GM23248 (cell line): ENCODE measurements at places on chromosomes 4 and X.
A peak's percentile ranks its signal among the peaks of the same experiment; 100 is the strongest.

DNA sequence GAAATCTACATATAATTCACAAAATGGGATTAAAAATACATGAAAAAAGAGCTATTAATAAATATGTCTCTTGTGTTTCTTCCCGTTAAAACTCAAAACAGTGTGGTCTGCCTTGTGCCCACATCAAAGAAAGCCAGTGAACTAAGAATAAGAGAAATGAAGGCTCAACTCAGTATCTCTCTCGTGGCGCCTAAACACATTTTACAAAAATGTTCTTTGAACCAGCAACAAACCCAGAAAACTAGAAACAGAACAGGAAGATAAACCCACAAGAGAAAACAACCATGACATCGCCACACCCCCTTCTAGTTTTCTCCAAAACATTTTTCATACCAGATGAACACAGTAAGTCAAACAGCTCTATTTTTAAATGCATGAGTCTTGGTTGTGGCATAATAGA is 130.1 kb downstream of the DCHS2 start:
- H3K4me1 ChIP-seq, result no peaks in the 10 kb centered on the region
- no peak overlapping the region for H3K4me3 ChIP-seq
- H3K27ac ChIP-seq, result no peak overlapping the region
- H3K36me3 ChIP-seq, result no peaks in the 10 kb centered on the region

- H3K27me3 ChIP-seq, result no peaks in the 10 kb centered on the region
- H3K4me1 ChIP-seq, result no peaks in the 10 kb centered on the region
- no peak overlapping the region for H3K27ac ChIP-seq
- H3K4me3 ChIP-seq, result no peak overlapping the region
- DNase-seq, result no peak
- H3K36me3 ChIP-seq, result no peaks in the 10 kb centered on the region
Observed at GRCh38 chr4:60400593-60400992, 799.5 kb upstream of the ADGRL3 start.

GRCh38 chrX:18997916-18998315 is 14.0 kb upstream of the PHKA2 start:
- H3K4me1 ChIP-seq, result peaks cover 35% of the 10 kb centered on the region
- peak; percentile 40 for DNase-seq
- no peak overlapping the region for H3K27ac ChIP-seq
- no peaks in the 10 kb centered on the region for H3K27me3 ChIP-seq
- no peak overlapping the region for H3K4me3 ChIP-seq
- no peaks in the 10 kb centered on the region for H3K36me3 ChIP-seq

DNA sequence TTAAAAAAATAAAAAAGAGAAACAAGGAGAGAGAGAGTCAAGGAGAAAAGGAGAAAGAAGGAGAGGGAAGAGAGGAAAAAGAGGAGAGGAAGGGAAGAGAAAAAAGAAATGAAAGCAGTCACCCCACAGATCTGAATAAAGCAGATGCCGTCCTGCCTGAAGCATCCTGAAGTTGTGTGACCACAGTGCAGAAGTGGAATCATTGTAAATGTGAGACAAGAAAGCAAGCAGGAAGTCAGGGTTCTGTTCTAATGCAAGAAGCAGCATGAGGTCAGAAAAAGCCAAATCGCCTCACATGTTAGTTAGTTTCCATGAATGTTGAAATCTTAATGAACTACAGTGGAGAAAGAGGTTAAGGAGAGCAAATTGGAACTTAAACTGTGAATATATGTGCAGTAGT is 692.5 kb downstream of the CENPC start:
- no peaks in the 10 kb centered on the region for H3K4me1 ChIP-seq
- no peaks in the 10 kb centered on the region for H3K27me3 ChIP-seq
- DNase-seq, result no peak
- no peaks in the 10 kb centered on the region for H3K36me3 ChIP-seq
- H3K27ac ChIP-seq, result no peak overlapping the region

GRCh38 chrX:120260369-120260768 is 9.8 kb downstream of the ZBTB33 start:
- H3K27me3 ChIP-seq, result no peaks in the 10 kb centered on the region
- no peak overlapping the region for H3K4me3 ChIP-seq
- no peaks in the 10 kb centered on the region for H3K4me1 ChIP-seq
- H3K36me3 ChIP-seq, result 0 out of 2 replicates have a peak, but pooled peaks cover 1% of the 10 kb centered on the region
- H3K27ac ChIP-seq, result no peak overlapping the region

DNA sequence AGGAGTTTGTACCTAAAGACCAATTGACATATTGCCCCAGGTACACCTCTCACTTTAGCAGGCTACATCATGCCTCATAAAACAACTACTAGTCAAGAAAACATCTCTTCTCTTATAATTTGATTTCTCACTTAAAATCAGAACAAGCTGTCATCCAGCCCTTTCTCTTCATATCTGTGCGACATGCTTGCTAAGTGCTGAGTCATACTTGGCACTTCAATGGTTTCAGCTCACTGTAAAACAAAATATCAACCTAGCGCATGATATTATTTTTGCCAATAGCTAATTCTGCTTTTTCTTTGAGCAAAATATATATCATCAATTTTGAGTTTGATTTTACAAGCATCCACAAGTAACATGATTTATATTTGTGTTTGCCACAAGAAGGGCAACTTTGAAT is 27.9 kb upstream of the FUNDC1 start:
- no peaks in the 10 kb centered on the region for H3K4me1 ChIP-seq
- H3K36me3 ChIP-seq, result no peaks in the 10 kb centered on the region
- no peak overlapping the region for H3K27ac ChIP-seq

DNA sequence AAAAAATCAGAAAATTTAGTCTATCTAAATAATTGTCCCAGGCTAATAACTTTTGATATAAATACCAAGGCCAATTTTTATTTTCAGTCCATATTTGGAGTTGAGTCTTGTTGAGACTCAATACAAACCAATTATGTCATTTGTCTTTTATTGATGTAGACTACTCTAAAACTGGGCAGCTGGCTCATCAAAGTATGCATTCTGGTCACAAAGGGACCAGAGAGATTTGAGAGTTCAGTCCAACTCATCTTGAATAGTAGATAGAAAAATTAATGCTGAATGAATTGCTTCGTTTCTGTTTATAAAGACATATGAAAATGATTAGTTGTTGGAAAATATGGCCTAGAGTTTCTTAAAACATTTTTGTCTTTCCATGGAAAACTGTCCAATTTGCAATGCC is 412.5 kb upstream of the KLHL4 start:
- H3K27ac ChIP-seq, result no peak overlapping the region
- no peak overlapping the region for H3K4me3 ChIP-seq
- H3K36me3 ChIP-seq, result no peaks in the 10 kb centered on the region
- no peaks in the 10 kb centered on the region for H3K4me1 ChIP-seq

DNA sequence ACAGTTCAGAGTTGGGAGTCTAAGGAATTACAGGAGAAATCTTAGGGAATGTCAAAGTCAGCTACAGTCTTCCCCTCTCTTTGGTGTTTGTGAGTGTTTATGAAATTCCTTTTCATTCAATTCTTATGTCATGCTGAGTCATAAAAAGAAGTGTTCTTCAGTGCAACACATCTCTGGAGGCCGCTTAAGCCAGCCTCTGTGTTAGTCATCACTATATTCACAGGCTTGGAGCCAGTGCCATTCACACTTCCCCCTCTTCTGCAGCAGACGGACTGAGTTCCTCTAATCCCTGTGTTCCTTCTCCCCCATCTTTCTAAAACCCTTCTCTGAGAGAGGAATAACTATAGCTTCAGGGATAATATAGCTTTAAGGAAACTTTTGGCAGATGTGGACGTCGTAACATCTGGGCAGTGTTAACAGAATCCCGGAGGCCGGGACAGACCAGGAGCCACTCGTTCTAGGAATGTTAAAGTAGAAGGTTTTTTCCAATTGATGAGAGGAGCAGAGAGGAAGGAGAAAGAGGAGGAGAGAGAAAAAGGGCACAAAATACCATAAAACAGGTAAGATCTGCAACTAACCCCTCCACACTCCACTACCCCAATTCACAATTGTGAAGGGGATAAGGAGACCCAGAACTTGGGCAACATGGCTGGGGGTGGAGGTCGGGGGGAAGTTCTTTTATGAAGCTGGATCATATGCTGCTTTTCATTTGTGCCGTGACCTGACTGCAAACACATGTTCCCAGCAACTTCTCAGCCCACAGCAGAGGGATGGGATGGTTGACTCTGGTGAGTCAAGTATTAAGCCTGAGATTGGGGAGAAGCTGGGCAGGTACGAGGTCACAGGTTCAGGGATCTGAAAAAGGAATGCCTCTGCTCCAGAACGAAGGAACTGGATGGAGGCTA is at the start of gene SRPX2:
TSS of gene SRPX2 (plus strand) at position 244 of the 905 bp plus-strand sequence. CDS start 2,124 bp downstream, outside the sequence.
- no peaks in the 10 kb centered on the region for H3K27me3 ChIP-seq
- peak within 1 kb of the TSS; percentile 74 for H3K4me3 ChIP-seq
- peaks cover 43% of the 10 kb centered on the region for H3K4me1 ChIP-seq
- peak within 1 kb of the TSS; percentile 84 for H3K27ac ChIP-seq
- DNase-seq, result peak; percentile 90

GRCh38 chr4:72275381-72275780 is 243.6 kb downstream of the NPFFR2 start:
- no peak overlapping the region for H3K4me3 ChIP-seq
- peak; percentile 37 for DNase-seq
- no peaks in the 10 kb centered on the region for H3K36me3 ChIP-seq

GRCh38 chrX:1581132-1581531 is 10.3 kb upstream of the AKAP17A start:
- H3K27ac ChIP-seq, result no peak overlapping the region
- no peaks in the 10 kb centered on the region for H3K36me3 ChIP-seq
- no peaks in the 10 kb centered on the region for H3K4me1 ChIP-seq
- DNase-seq, result peak; percentile 48

GRCh38 chr4:98838977-98839618 is 89.8 kb downstream of the EIF4E start:
- peak; percentile 21 for DNase-seq
- no peak overlapping the region for H3K4me3 ChIP-seq
- H3K36me3 ChIP-seq, result no peaks in the 10 kb centered on the region
- H3K27ac ChIP-seq, result no peak overlapping the region

DNA sequence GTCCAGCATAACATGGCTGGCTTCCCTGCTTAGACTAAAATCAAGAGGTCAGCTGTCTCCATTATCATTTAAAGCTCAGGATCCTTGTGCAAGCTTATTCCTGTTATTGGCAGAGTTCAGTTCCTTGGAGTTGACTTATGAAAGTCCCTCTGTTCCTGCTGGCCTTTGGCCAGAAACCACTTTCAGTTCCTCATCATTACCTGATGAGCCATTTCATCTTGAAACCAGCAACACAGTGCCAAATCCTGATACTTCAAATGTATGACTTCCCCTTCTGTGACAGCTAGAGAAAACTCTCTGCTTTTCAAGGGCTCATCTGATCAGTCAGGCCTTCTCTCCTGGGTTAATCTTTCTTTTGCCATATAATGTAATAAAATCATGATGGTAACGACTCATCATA is 110.6 kb upstream of the FSTL5 start:
- no peak overlapping the region for H3K4me3 ChIP-seq
- no peak overlapping the region for H3K27ac ChIP-seq
- no peak for DNase-seq
- H3K27me3 ChIP-seq, result no peaks in the 10 kb centered on the region

DNA sequence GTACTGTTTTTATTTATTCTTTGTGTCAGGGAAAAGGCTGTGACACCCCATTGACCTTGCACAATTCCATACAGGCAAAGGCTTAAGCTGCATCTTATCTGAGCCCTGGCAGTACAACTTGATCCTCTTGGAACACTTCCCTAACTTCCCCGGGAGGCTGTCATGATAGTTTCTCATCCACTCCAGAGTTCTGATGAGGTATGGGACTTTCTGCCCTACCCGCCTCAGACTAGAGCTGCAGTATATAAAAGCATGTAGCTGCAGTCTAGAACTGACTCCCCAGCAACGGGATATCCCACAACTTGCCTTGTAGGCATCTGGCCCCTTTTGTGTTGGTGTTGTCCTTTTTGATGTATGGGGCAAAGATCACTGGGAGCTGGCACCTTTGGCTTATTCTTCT is 72.7 kb downstream of the FNIP2 start:
- no peak overlapping the region for H3K27ac ChIP-seq
- 0 out of 2 replicates have a peak, but pooled peaks cover 3% of the 10 kb centered on the region for H3K36me3 ChIP-seq
- no peak for DNase-seq
- H3K4me3 ChIP-seq, result no peak overlapping the region
